Nephron progenitor cell (in vitro differentiated cells): ENCODE measurements at places on chromosomes 11 and 22.

GRCh38 chr22:39136317-39136716 is 16.2 kb downstream of the CBX7 start:
- DNase-seq = no peak

GRCh38 chr22:46150034-46150654 is at the start of gene PPARA:
PPARA (plus strand) TSS chr22:46150526; CDS start chr22:46198384, 47,858 bp downstream.
- DNase-seq = peak; percentile 88

- no peak for DNase-seq
Measured at GRCh38 chr22:49904040-49904369, 14.2 kb downstream of the ALG12 start.

GRCh38 chr11:96167203-96167758 is 175.7 kb downstream of the MAML2 start:
- peak; percentile 4 for DNase-seq

DNA sequence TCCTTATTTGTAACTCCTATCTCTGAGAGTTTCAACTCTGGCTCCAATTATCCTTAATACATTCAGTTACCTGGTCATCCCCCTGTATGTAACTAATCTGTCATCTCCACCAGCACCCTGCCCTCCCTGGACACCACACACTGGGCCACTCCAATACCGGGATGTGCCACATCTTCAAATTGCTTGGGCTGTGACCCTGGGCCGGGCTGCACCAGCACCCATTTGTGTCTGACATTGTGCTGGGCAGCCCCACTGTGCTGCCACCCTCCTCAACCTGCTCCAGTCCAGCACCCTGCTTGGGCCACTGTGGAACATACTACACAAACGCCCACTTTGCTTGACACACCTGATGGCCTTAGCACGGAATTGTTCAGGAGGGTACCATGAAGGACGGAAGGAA is 2.2 kb upstream of the USP18 start:
- no peak for DNase-seq

DNA sequence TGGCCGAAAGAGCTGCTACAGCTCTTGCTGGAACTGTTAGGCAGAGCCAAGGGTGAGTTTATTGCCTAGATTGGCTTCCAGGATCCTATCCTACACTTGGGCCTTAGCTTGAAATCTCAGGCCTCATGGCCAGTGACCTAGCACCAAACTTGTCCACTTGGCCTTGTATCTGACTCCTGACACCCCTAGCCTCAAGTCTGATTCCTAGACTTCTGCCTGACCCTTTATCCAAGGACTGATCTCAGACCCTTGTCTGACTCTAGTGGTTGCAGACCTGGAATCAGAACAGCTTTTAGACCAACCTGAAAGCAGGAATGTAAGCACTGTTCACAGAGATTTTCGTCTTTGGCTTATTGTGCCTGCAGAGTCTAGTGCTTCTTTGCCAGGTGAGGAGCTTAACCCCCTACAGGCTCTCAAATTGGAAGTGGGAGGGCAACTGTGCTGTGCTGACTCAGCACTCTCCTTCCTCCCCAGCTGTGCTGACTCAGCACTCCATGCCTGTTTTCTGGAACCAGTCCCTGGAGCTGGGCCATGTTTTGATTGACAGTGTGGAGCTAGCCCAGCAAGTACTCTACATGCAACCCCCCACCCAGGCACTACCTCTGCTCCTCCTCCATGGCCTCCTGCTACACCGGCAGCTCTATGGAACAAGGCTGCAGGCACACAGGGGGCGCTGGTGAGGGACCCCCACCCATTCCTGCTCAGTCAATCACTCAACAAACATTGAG is 35.1 kb downstream of the RRP8 start:
- DNase-seq = no peak

DNA sequence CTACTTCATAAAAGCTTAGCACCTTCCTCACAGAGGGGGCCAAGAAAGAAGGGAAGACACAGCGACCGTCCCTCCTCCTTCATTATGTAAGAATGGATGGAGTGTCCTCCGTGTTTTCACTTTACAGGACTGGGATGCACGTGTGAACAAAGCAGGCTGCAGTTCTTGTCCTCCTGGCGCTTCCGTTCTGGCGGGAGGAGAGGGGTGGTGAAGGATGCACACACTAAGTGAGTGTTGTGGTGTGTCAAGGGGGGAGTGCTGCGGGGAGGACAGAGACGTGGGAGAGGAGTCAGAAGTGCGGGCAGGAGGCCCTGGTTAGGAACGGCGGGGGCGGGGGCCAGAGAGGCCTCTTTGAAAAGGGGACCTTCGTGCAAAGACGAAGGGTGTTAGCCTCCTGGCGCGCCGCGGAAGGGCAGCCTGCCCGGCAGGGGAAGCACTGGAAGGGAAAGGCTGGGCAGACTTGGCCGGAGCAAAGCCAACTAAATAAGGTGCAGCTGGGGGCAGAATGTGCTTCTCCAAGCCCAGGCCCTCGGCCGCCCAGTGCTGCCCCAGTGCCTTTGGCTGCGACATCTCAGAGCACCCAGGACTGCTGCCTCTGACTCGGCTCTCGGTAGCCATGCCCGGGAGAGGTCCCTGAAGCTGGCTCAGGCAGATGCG is 27.0 kb upstream of the IGSF9B start:
- DNase-seq = no peak
